ENCODE measurements at places on chromosomes 3 and 15.

DNA sequence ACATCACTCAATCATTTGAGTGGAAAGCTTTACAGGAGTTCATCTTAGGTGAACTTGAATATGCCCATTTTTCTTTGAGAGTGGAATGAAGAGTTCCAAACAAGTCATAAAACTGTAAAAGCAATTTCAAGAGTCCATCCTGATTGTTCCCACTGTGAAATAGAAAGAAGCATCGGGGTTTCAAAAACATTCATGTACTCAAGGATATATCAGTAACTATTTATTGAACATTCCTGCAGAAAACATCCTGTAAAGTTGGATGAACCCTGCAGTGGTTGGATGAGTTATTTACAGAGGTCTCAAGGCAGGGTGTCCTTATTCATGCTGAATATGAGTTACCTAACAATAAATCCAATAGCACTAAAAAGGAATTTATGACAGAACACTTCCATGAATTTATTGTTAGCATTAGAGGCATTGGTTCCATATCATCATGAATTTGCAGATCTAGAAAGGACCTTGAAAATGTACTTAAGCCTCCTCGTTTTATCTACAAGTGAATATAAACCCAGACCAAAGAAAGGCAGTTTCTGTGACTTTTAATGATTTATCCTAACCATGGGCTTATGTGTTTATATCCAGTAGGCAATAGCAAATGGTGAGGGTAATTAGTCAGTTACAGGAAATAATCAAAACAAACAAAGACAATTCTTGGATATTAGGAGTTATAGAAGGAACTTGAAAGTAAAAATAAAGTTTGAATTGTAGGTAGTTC lies 361.9 kb upstream of the KCNMB2 start:
- DNase-seq: no peak

DNA sequence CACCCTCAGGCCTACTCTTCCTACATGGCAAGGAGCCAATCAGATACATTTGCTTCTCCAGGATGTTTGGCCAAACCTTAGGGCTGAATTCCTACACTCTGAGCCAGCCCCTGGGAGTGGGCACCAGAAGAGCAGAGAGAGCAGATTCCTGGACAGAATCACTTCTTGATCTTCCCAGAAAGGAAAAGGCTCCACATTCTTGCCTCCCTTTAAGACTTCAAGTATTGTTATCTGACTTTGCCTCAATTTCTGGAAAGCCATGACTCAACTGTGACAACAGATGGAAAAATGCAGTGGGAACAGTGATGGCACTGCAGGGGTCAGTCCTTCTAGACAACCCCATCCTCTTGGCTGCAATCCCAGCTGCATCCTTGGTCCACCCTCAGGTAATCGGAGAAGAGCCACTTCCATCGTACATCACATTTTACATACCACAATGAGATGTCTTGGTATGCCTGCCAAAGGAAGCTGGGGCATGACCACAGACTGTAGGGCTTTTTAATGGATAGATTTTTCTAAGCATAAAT lies 21.0 kb downstream of the SLCO2A1 start:
- DNase-seq: no peak

- DNase-seq: no peak
These were observed 90.0 kb upstream of the NAALADL2 start for GRCh38 chr3:174769171-174769570.

- no peak for DNase-seq
These were observed 25.0 kb downstream of the GLB1 start for GRCh38 chr3:33071946-33072345.

GRCh38 chr3:69914395-69914794 lies 85.1 kb upstream of the SAMMSON start:
- DNase-seq: no peak

- DNase-seq: no peak
These were observed 38.7 kb downstream of the FEM1B start for GRCh38 chr15:68316061-68316804.

DNA sequence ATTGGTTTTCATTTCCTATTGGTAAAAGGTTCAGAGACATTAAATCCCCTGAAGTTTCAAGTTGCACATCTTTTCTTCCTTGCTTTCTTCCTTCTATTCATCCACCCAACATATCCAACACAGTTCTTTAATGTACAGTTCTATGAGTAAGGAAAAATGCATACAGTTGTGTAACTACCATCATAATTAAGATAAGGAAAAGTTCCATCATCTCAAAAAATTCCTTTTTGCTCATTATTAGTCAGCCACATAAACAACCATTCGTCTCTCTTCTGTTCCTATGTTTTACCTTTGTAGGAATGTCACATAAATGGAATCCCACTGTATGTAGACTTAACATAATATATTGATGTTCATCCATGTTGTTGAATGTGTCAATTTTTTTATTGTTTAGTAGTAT lies 211.1 kb upstream of the ADAMTS9 start:
- DNase-seq: no peak

DNA sequence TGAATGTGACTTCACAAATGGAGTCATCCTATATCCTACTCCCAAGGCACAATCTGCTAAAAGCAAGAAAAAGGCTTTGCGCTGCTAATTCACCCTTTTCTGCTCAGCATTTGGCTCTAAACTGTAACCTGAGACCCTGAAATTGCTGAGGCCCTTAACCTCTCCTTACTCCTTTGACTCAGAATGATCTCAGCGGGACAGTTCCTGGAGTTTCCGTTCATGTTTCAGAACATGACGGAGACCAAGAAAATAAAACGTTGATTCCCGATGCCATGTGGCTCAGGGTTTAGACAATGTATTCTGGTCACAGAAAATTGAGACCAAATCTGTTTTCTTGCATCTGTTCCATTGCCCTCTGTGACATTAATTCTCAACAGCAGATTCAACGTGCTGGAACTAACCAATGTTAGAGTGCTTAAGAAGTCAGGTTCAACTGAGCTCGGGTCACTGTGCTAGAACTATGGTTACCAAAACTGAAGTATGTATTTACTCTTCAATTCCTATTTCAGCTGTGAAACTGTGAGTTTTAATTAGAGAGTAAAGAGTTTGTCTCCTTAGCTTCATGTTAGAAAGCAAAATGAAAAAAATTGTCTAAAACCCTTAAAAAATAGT lies 45.4 kb upstream of the TMC3 start:
- peak; percentile 90 for DNase-seq

- DNase-seq: peak; percentile 54
These were observed 67.9 kb downstream of the ULK4 start for GRCh38 chr3:41893977-41894376.

DNA sequence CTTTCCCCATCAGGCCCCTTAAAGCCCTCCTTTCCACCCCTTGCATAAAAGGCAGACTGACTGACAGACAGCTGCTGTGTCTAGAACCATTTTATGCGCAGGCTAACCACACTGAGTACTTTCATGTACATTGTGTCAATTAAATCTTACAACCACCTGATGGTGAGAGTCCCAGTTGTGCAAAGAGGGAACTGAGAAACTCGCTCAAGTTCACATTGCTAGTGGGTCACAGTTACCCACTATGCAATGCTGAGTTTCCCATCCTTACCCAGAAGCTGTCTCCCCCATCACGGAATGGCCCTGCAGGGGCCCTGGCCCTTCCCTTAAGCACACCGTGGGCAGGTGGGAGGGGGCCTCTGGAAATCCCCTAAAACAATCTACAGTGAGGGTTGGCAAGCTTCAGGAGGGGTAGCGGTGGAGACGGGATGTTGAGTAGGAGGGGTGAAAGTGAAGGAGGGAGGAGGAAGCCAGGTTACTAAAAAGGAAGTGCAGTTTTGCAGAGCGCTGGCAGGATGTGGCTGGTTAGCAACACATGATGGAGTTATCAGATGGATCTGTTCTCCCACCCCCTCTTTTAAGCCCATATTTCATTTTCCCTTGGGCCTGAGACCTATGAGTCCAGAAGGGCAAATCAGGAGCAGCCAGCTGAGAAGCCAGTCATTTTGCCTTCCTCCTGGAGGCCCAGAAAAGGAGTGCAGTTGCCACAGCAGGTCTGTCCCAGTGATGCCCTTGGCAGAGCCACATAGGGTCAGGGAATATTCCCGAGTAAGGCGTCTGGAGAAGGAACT lies 30.0 kb downstream of the STARD5 start:
- no peak for DNase-seq

DNA sequence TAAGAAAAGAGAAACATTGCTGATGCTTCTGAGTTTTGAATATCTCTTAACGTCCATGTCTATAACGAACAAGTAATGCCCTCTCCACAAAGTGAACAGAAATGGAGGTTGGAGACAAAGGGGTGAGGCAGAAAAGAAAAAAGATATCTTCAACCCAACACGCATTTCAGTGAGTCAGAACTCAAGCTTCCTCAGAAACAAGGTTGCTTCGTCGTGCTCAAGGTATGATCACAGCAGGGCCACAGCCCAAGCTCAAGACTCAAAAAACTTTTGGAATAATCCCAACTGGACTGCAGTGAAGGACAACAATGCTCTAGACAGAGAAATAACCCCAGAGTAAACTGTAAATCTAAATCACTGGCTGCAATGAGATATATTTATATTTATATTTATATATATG lies 18.9 kb downstream of the WNT5A start:
- DNase-seq: no peak

- no peak for DNase-seq
These were observed 35.1 kb upstream of the IL12A start for GRCh38 chr3:159953325-159954085.

DNA sequence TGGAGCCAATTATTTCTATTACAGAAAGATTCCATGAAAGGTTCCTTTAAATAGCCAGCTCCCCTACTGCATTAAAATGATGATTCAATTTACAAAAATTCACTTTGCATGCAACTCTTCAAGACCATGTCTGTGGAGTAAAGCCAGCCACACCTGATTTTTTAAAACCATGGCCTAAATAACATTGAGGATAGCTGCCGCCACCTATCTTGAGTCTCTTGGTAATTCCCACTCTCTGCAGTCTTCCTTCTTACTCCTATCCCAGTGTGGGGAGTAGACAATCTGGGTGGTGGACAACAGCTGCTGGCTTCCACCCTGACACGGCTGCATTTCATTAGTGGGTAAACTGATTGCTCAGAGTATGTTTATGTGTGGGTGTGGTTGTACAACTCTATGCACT lies 10.7 kb downstream of the LRTM1 start:
- DNase-seq: no peak

DNA sequence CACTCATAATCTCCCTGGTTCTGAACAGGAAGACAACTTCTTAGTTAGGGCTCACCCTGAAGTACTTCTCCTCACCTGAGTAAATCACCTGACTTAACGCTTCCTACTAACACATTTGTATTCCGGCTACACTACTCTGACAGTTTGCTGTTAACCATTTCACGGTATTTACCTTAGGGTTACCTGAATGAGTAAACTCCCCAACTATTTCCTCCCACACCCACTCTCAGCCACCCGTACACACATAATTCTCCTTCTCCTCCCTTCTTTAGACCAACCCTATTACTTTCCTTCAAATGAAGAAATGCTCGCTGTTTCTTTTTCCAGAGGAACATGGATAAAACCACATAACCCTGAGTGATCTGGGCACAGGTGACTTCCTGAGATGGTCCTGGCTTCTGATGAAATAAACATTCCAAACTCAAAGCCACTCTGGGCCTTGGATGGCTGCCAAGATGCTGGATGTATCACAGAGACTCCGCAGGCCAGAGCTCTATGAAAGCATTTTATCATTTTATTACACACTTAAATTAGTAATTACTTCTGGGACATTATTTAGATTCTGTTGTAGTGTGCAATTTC lies 183.6 kb upstream of the ATP11B start:
- no peak for DNase-seq

DNA sequence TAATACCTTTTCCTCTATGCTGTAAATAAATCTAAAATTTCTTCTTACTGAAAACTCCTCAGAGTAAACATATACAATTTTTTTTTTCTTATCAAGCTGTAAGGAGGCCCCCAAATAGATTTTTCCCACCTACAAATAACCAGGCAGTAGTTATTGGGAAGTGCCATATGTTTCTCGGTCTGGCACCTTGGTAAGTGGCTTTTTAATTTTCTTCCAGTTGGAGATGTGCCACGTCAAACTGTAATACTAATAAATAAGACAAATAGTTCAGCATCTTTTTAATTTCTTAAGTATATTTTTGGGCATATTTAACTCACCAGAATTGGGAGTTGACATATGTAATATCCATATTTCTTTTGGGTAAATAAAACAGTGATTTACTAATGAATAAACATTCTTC lies 346.3 kb downstream of the DIPK2A start:
- peak; percentile 78 for DNase-seq

- no peak for DNase-seq
These were observed 202.6 kb downstream of the TIGIT start for GRCh38 chr3:114496466-114496865.

DNA sequence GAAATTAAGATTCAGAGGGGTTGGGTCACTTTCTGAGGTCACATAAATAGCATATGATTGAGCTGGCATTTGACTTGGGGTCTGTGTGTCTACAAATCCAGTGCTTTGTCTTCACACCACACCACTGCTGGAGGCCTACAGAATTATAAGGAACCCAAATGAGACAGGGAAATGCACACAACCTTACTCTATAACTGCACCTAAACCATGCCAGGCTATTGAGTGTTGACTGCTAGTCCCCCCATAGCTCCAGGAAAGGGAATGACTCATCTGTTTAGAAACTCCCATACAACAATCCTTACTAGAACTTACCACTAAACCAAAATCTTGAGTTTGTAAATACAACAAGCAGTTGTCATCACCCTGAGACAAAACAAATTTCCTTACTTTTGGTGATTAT lies 16.9 kb upstream of the TSC22D2 start:
- no peak for DNase-seq

- no peak for DNase-seq
These were observed 14.0 kb downstream of the PLCD1 start for GRCh38 chr3:38015485-38015884.

DNA sequence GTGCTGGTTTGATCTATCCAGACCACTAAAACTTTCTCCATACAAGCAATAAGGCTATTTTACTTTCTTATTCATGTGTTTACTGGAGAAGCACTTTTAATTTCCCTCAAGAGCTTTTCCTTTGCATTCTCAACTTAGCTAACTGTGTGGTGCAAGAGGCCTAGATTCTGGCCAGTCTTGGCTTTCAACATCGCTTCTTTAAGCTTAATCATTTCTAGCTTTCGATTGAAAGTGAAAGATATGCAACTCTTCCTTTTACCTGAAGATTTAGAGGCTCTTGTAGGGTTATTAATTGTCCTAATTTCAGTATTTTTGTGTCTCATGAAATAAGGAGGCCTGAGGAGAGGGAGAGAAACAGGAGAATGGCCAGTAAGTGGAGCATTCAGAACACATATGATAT lies 234.8 kb upstream of the GADL1 start:
- DNase-seq: no peak

DNA sequence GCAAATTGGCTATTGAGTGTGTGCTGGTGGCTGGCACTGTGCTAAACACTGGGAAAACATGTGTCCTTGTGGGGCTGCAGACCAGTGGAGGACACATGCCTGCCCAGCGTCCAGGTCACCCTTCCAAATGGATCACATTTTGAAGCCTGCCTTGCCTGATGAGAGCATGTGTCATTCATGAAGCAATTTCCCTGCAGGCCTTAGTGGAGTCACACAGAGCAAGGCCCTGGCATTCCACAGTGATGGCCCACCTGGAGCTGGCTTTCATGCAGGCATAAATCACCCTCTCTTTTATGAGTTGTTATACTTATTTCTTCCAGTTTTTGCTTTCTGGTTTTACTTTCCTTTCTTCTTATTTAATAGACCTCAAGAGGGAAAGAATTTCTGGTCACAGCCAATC lies 219.5 kb downstream of the EPHB1 start:
- no peak for DNase-seq

Data from NCI-H524 (cell line).